ENCODE measurements at places on chromosomes 1 and 21.

GRCh38 chr1:229334269-229334668, 8.6 kb downstream of the CCSAP start:
- no peak for DNase-seq

DNA sequence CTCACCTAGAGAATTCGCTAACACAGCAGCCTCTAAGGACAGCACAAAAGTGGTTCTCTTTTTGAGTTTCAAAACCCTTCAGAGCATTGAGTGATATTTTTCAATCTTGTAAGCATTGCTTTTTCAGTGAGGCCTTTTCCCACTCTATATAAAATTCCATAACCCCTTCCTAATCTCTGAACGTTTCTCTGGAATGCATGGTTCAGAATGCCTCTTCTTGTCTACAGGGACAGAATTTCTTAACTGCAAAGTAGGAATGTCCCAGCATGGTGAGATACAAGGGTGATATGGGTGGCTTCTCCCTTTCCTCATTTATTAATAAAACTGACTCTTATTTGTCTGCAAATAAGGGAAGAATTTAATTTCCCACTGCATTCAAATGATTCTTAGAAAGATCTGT, 377.9 kb downstream of the LTN1 start:
- DNase-seq: no peak

GRCh38 chr1:151502035-151502700, 9.0 kb upstream of the CGN start:
- DNase-seq: no peak

DNA sequence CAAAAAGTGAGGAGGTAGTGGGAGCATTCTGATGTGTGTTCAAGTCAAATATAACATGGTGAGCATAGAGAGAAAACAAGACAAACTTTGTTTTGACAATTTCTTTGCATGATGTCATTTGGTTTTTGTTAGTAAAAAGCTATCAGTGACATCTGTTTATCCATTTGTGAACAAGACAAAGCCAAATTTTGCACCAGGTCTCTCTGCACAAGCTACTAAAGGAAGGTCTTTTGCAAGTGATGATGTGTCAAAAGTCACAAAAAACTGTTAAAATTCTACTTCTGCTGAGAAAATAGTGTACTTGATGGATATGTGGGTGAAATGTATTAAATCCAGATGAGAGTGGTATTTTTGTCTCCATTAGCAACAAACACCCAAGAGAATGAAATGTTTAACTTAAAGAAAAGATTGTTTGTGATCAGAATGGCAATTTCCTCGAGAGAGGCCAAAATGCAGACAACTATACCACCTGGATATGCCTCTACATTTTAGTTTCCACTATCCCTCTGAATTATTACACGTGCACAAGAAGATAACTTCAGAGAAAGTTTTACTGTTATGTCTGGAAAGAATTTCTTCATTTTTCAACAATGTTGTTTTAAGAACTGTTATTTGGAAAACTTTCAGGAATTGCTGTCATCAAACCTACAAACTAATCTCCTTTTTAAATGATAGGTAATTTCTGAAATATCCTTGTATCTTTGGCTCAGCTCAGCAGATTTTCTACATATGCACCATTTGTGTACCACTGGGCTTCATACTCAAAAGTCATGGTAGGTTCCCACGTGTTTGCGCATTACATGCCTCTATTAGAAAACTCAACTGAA, 807.4 kb upstream of the ADGRL2 start:
- DNase-seq: no peak

DNA sequence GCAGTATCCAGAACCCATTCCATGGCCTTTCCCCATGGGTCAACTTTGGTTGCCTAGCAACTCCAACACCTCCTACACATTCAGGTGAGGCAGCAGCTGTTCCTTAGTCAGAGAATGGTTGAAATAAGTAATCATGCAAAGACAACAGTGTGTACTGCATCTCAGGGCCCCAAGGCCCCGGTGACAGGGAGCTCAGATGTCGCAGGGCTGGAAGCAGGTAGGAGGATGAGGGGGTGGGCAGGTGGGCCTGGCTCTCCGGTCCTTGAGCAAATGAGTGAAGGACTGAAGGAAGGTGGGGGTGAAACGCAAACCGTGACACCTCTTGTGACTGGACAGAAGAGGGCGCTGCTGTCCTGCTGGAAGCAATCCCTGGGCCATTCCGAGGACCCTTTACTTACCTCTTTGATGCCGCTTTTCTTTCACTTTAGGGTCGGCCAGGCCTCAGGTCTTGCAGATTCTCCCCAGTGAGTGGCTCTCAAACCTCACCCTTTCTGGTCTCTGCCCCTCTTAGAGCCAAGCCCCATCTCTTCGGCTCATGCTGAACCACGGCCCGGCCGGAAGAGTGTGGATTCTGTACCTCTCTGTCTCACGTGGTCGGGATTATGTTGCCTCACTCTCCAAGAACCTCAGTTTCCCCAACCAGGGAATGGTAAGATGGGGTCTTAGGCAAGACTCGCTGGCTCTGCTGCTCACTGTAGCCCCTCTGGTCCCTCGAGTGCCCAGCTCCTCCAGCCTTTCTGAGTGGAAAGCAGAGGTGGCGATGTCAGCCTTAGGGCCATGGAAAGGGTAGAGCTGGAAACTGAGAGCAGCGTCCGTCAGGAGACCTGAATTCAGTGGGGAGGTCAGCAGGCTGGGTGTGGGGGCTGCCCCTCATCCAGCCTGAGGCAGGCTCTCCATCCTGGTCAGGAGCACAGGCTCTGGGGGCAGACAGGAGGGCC, 5.6 kb upstream of the KCNA10 start:
- no peak for DNase-seq

- DNase-seq: no peak
These were observed 82.1 kb upstream of the LRRC7 start for GRCh38 chr1:69485616-69486015.

DNA sequence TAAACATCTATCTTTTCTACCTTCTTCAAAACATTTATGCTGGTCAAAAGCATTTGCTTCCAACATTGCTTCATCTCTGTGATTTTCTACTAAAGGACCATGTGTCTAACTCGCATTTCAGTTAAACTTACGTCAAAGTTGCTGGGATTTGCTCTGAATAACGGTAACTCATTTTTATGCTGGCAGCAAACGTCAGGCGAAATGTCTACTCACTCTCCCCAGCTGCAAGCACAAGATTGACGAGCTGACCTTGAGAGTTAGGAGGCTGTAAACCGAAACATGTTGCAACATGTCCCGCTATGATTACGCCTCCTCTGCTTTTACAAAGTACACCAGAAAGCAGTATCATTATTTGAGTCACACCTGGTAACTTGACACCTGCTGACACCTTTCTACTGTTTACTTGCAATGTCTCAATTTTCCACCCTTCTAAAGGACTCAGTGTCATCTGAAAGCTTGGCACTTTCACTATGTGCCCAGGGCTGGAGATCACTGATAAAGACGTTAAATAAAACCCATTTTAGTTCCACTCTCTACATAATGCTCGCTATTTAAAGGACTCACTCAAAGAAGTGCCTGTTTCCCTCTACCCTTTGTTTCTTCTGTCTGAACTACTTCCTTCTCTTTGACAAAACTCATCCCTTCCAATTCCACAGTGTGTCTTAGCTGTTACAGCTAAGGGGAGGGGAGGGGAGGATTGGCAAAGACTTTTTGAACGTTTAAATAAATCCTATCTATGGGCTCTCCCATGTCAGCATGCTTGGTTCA, 111.9 kb downstream of the PTPN14 start:
- no peak for DNase-seq

GRCh38 chr1:97918961-97919360, 1.9 kb downstream of the DPYD start:
- no peak for DNase-seq

DNA sequence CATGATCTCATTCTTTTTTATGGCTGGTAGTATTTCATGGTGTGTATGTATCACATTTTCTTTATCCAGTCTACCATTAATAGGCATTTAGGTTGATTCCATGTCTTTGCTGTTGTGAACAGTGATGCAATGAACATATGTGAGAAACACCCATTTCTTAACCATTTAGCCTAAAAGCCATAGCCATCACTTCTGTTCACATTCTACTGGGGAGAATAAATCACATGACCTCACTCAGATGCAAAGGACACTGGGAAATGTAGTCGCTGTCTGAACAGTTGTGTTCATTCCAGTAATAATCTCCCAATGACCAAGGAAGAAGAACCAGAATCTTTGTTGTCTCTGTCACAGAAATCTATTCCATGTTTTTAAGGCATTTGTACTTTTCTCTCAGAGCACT, 15.1 kb upstream of the PLA2G2E start:
- DNase-seq: no peak

- no peak for DNase-seq
These were observed 25.5 kb downstream of the PTGS2 start for GRCh38 chr1:186654741-186655140.

DNA sequence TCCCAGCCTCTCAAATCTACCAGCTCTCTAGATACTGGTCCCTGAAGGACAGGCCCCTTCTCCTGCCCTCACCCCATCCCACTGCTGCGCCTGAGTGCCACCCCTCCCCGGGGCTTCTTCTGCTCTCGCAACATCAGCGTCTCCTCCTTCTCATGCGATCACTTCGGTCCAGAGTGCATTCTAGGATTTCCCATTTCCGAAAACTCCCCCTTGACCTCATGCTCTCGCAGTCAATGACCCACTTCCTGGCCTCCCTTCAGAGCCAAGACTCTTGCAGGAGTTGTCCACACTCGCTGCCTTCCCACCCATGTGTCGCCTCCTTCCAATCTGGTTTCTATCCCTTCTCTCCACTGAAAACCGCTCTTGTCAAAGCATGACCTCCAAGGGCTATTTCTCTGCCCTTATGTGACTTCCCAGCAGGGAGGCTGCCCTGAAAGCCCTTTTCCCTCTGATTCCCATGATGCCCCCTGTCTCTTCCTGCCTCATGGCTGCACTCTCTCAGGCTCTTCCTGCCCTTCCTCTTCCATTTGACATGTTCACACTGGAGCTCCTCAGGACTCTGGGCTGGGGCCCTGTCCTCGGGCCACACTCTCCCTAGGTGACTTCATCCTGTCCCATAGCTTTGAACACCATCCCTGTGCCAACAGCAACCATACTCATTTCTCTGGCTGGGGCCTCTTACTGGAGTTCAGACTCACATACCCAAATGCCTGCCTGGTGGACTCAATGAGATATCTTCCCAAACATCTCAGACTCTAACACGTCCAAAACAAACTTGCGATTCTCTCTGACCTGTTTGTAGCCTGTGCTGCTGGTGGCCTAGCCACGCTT, 46.0 kb downstream of the LDLRAD2 start:
- DNase-seq: no peak

- DNase-seq: no peak
These were observed 235.2 kb downstream of the SDCCAG8 start for GRCh38 chr1:243490748-243491686.

- no peak for DNase-seq
These were observed 14.8 kb upstream of the KIF21B start for GRCh38 chr1:201038186-201038876.

- DNase-seq: no peak
These were observed 630 bp downstream of the MTF2 start for GRCh38 chr1:93079685-93080141.

GRCh38 chr1:107795441-107795840, 169.5 kb downstream of the VAV3 start:
- no peak for DNase-seq

GRCh38 chr1:170662561-170663403, 1.1 kb upstream of the PRRX1 start:
- DNase-seq: no peak

DNA sequence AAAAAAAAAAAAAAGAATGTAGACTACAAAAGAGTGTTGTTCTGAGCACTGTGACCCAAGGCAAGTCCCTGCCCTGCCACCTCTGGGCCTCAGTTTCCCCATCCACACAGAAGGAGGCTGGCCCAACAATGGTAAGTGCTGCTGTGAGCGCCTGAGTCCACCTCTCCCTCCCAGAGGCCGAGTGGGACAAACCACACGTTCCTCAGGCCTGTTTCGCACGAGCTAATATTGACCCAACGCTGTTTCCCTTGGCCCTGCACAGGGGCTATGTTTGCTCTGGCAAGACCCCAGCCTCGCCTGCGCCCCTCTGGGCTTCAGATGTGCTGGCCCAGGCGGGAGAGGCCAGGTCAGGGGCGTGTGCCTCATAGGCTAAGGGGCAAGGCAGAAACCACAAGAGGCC, 12.6 kb upstream of the LAPTM5 start:
- no peak for DNase-seq

- DNase-seq: no peak
These were observed 546.2 kb upstream of the ADGRL2 start for GRCh38 chr1:81254560-81254959.

GRCh38 chr1:115364046-115364779, 26.2 kb upstream of the NGF start:
- no peak for DNase-seq

- DNase-seq: no peak
These were observed 14.4 kb downstream of the CD55 start for GRCh38 chr1:207335695-207336363.

GRCh38 chr1:161069731-161070270, at the start of gene ARHGAP30:
Gene ARHGAP30, minus strand, starts transcription at chr1:161069891. Its CDS starts 267 bp downstream, at chr1:161069624.
- DNase-seq: no peak

DNA sequence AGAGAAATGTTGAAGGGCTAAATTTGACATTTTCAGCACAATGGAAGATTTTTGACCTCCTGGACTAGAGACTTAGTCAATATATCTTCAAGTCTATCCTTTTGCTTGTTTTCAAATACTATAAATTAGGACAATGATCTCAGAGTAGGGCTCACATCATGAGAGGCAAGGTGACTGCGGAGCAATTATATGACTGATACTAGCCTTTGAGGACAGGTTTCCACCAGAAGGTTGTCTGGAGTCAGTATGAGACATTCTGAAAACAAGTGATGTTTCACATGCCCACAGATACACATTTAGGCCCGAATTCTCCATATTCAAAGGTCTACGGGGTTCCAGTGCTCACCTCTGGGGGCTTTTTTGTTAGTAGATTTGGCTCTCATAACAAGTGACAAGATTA, 142.3 kb upstream of the SAMSN1 start:
- DNase-seq: no peak

- no peak for DNase-seq
These were observed 65.3 kb downstream of the SSBP3 start for GRCh38 chr1:54340878-54341277.

DNA sequence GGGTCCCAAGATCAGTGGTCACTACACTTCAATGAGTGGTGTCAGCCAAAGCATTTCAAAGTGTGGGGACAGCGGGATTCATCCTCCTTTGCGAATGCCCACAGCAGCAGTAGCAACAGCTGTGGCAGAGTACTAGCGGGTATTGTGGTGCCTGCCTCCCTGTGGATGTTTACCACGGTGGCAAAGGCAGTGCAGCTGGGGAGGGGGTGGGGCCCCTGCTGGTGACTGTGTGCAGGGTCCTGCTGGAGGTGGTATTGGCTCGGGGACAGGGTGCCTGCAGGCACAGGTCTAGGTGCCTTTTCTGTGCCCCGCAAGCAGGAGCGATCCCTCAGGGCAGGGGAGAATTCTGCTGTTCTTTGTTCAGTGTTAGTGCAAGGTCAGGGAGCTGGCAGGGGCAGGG, 415.7 kb downstream of the USP25 start:
- no peak for DNase-seq

GRCh38 chr1:5734996-5735395, 257.2 kb downstream of the NPHP4 start:
- no peak for DNase-seq

- no peak for DNase-seq
These were observed 216.3 kb downstream of the SIPA1L2 start for GRCh38 chr1:232413674-232414073.

GRCh38 chr1:118246646-118247045, 61.6 kb upstream of the SPAG17 start:
- DNase-seq: no peak

GRCh38 chr1:64616039-64616438, 128.8 kb upstream of the RAVER2 start:
- no peak for DNase-seq

Data from NCI-H1930 (cell line).